ENCODE measurements at places on chromosomes 5 and 9.

DNA sequence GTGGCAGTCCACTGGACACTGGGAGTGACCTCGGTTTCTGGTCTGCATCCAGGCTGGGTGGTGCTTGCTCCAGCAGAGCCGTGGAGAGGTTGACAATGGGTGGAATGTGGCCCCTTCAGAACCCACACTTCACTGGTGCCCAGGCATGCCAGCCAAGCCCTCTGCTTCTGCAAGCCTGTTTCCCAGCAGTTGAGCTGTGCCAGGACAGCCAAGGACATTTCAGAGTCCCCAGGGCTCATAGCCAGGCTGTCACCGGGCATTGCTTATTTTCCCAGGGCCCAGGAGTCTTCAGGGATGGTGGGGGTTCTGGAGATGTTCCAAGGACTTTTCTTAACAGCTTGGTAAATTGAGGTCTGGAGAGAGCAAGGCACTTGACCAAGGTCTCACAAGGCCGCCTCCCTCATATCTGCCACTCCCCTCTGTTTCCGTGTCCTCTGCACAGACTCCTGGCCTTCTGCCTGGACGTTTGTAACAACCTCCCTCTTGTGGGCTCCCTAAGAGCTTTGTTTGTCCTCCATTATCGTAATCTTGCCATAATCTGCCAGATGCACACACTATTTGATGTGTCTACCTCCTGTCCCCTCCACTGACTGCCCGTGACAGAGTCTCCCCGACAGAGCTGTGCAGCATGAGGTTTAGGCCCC, 3.8 kb upstream of the NDST1 start:
- no peak for DNase-seq

DNA sequence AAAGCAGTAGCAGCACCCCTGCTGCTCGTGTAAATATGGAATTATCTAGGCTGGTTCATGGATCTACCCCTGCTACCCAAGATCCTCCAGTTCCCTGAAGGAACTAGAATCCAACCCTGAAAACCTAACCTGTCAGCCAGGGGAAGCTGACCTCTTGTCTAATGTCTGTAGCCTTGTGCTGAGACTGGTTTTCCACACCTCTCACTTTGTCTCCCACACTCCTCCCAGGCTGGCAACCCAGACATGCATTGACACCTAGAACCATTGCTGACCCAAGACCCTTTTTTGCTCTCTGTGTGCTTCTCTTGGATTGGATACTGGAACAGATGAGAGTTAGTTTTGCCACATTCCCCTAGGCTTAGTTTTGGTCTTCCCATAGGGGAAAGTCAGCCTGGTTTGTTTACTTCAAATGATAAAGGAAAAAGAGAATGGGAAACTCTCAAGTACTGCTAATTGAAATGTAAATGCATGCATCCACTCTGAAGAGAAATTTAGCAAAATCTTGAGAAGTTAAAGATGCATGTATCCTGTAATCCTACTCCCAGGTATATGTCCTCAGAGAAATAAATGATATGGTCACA, 36.6 kb upstream of the NR4A3 start:
- no peak for DNase-seq

- DNase-seq, result no peak
These were observed 273.1 kb upstream of the DAB2 start for GRCh38 chr5:39697881-39698280.

GRCh38 chr5:168001318-168001717, 290.1 kb upstream of the WWC1 start:
- DNase-seq, result no peak

DNA sequence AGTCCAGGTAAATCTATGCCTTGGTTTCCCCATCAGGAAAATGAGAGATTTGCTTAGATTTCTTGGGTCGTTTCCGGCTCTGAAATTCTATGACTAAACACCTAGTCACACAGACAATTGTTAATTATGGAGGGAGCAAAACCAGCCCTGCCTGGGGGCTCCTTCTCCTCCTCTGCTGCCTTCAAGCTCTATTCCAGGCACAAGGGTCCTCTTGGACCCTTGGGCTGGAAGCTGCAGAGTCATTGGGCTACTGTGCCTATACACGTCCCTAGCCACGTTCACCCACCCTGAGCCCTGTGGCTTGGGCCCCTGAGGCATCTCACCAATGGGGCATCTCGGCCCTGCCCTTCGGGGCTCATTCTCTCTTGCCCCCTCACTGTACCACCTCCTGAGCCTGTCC, 73.8 kb upstream of the TBC1D2 start:
- DNase-seq, result no peak

- peak; percentile 57 for DNase-seq
These were observed at the start of gene VAV2 for GRCh38 chr9:133991964-133992779. TSS of gene VAV2 (minus strand) at chr9:133992324. CDS start at chr9:133992278, 46 bp downstream.

- DNase-seq, result no peak
These were observed 209.0 kb upstream of the IRX1 start for GRCh38 chr5:3386637-3387036.

DNA sequence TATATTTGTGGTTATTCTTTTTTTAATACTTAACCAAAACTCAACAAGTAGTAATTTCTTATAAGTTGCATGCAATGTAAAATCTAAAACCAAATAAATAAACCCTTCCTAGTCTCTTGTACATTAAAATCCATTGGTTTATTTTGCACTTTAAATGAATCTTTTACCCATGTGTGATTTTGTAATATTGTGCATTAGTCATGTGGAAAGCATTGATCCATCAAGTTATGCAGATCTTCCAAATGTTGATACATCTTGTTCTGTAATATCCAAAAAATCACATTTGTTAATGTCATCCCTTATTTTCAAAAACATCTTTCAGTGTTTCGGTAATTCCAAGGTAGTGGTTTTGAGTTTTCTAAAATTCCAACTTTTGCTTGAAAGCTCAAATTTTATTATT, 63.3 kb downstream of the CWC27 start:
- DNase-seq, result no peak

- DNase-seq, result peak; percentile 81
These were observed 218.0 kb downstream of the MAN2A1 start for GRCh38 chr5:109907731-109908130.

- DNase-seq, result no peak
These were observed 24.0 kb downstream of the LYRM7 start for GRCh38 chr5:131194725-131195124.

DNA sequence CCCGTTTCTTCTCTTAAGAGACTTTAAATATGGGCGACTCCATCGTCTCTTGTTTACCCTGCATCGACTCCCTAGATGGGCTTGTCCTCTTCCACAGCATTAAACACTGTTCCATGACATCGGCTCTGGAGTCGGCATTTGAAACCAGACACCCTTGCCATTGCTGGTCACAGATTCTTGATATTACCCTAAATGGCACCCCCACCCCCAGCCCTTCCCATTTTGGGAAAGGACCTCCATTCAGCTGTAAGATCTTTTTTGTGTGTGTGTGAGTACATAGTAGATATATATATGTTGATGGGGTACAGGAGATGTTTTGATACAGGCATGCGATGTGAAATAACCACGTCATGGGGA, 51.1 kb upstream of the SH3PXD2B start:
- DNase-seq, result no peak

DNA sequence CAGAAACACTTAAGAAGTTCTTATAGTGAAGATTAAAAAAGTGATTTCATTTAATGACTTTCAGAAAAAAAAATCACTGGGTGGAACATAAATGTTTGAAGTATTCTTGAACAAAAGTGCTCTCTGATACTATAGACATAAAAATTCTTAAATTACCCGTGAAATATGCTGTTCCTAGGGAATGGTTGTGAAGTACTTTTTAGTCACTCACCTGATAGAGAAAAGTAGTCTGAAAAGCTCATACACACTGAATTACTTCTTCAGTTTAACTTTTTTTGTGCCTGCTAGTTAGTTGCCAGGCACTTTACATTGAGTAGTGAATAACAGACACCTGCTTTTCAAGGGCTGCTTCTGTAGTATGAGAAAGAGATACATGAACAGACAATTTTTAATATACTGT, 78.0 kb downstream of the SH3GL2 start:
- no peak for DNase-seq

DNA sequence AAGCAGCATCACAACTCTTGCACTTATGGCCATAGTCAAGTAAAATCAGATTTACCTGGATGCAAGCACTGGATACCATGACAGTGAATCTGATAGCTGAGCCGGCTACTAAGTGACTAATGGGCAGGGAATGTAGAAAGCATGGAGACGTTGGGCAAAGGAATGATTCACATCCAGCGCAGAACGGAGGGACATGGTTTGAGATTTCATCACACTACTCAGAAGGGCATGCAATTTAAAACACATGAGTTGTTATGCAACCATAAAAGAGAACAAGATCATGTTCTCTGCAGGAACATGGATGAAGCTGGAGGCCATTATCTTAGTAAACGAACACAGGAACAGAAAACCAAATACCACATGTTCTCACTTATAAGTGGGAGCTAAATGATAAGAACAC, 169.1 kb upstream of the PIK3R1 start:
- DNase-seq, result peak; percentile 99

GRCh38 chr9:134413890-134414623, 87.8 kb downstream of the RXRA start:
- DNase-seq, result peak; percentile 74

DNA sequence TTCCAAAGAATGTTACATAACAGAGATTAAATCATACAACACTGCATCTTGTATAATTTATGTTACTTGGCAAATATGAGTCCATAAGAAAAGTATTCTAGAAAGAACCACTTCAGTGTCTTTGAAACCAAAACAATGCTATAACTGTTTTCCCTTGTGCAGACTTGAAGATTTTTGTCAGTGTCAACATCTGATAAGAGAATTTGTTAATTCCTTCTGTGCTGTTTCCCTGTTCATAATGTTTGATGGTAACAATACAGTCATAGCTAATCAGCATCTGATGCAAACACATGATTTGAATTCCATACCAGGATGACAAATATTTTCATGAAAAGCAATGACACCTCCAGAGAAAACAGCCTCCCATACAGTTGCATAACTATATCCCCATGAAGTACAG, 306.8 kb downstream of the SEMA5A start:
- DNase-seq, result peak; percentile 56

DNA sequence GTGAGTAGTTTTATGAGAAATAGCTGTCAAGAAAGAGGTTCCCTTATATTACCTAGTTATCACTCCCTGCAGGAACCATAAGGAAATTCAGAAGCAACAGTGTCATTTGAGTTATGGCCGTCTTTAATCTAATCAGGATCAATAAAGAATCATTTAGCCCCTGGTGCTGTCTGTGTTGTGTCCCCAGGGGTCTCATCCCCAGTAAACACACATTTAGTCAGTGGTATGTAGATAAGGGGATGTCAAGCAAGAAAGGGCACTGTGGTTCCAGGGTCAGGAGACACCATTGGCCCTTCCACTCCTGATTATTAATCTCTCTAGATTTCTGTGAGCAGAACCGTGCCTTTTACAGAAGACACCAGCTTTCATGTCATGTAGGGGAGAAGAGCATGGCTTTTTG, 158.0 kb upstream of the SEMA6A start:
- no peak for DNase-seq

- peak; percentile 62 for DNase-seq
These were observed 598.4 kb downstream of the ACTL7B start for GRCh38 chr9:108257382-108257781.

DNA sequence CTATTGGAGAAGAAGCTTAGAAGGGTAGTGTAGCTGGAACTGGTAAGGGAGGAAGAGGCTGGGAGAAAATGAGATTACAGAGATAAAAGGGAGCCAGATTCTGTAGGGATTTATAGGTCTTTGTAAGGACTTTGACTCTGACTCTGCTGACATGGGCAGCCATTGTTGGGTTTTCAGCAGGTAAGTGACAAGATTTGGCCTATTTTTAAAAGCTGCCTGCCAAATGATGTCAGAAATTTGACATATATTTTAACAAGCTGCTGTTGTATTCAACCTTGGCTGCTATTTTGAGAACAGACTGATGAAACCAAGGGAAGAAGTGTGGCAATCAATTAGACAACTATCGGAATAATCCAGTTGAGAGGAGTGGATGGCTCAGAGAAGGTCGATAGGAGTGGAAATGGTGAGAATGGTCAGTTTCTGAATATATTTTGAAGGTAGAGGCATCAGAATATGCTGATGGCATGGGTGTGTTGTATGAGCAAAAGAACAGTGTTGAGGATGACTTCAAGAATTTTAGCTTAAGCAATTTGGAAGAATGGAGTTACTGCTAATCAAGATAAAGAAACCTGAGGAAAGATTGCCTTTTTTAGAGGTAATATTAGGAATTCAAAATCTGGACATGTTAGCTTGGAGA, 56.8 kb downstream of the KCTD16 start:
- no peak for DNase-seq

Data from fibroblast of skin of right quadriceps (primary cell).